Right renal cortex interstitium (tissue), 3 donors: ENCODE measurements at places on chromosomes 6 and 20.
A peak's percentile ranks its signal among the peaks of the same experiment; 100 is the strongest.

DNA sequence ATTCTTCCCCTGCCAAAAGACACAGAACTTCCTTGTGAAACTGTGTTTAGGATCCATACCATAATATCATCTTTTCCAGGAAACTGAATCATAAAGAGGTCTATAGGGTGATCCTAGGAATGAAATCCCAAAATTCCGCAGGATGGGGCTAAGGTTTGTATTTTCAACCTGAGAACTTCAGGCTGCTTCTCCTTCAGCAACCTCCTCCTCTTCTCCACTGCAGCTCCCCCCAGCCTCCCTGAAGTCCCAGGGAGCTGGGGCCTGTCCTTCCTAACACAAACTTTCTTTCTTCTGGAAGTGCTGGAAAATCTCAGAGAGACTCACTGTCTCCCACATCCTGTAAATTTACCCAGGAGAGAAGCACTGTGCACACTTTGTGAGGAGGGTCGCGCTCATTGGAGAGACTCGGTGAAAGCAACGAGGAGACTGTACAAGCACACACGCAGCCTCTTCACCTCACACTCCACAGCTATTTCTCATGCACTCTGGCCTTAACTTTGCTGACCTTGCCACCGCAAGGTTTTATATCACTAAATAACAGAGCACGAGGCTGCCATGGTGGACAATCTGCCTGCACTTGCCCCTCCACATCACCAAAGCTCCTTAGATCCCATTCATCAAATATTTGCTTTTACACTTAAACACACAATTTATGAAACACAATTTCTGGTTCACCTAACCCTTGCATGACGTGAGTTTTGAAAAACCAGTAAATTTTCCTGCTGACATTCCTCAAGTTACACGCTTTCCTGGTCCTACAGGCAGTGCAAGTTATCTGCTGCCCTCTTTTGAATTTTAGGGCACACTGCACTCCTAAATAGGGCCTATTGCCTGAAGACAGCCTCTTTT lies 14.3 kb downstream of the ID4 start:
- DNase-seq: peak; percentile 81

DNA sequence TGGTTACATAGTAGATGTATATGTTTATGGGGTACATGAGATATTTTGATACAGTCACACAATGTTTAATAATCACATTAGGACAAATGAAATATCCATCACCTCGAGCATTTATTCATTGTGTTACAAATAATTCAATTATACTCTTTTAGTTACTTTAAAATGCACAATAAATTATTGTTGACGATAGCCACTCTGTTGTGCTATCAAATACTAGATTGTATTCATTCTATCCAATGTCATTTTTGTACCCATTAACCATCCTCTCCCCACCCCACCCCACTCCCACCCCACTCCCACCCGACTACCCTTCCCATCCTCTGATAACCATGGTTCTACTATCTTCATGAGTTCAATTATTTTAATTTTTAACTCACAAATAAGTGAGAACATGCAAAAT lies 585.4 kb downstream of the CDH26 start:
- no peak for DNase-seq

- DNase-seq: no peak
Observed at GRCh38 chr6:126152372-126152745, 166.0 kb downstream of the TRMT11 start.

GRCh38 chr6:20404641-20405032 lies 3.0 kb downstream of the E2F3 start:
- peak; percentile 44 for DNase-seq

DNA sequence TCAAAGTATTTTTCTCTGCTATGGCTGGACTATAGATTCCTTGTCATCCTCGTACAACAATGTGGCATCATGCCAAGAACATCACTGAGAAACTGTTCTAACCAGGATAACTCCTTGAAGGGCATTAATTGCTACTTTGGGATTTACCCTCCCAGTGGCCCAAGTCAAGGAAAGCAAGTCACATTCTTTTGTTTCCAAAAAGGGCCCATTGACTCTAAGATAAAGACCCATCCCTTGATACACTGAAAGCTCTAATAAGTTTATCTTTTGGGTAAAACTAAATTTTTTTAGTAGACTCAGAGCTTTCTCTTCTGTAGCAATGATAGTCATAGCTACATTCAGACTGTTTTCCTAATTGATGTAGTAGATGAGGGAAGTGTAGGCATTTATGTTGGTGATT lies at the start of gene OR2J3:
OR2J3 (plus strand) TSS at position 301 of the 400 bp plus-strand sequence. CDS start 3,833 bp downstream, outside the sequence.
- DNase-seq: no peak

DNA sequence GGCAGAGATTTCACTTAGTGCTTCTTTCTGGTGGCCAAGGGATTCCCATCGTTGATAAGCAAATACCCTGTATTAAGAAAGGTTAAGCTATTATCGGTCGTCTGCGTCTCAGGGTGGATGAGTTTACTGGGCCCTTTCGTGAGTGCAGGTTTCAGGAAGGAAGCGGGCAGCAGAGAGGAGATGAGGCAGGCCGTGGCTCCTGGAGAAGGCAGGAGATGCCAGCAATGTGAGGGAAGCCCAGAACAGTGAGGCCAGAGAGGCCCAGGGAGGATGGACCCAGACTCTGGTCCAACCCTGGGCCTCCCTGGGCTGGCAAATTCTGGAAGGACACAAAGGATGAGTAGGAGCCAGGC lies 11.2 kb downstream of the TFEB start:
- DNase-seq: no peak

- no peak for DNase-seq
Observed at GRCh38 chr6:27505209-27506027, 32.5 kb upstream of the ZNF184 start.

- no peak for DNase-seq
Observed at GRCh38 chr6:153698637-153699036, 340.4 kb upstream of the OPRM1 start.

- DNase-seq: no peak
Observed at GRCh38 chr6:28117386-28118050, 6.9 kb upstream of the ZSCAN16 start.

DNA sequence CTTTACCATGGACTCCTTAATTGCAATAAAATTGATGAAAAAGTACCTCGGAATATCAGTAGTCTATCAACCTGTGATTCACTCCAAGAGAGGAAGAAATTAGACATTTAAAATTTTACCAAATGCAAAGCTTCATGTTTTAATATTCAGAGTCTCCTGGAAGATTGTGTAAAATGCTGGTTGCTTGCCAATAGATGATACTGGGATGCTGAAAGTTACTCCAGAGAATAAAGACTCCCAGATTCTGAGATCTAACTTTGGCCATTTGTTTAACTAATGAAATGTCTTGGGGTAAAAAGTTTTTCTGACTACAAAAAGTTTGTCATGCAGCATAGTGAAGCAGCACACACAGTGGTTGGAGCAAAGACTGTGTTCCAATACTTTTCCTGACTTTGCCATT lies 176.7 kb upstream of the RSPO3 start:
- DNase-seq: no peak

DNA sequence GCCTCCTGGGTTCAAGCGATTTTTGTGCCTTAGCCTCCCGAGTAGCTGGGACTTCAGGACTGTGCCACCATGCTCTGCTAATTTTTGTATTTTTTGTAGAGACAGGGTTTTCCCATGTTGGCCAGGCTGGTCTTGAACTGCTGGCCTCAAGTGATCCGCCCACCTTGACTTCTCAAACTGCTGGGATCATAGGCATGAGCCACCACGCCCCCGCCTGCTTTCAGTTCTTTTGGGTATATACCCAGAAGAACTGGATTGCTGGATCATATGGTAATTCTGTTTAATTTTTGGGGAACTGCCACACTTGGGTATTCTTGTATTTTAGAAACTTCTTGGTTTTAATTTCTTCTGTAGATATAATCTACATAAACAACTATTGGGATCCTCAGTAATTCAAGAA lies 17.0 kb downstream of the CDS2 start:
- DNase-seq: no peak
